ENCODE measurements at places on chromosomes 5 and 9.

DNA sequence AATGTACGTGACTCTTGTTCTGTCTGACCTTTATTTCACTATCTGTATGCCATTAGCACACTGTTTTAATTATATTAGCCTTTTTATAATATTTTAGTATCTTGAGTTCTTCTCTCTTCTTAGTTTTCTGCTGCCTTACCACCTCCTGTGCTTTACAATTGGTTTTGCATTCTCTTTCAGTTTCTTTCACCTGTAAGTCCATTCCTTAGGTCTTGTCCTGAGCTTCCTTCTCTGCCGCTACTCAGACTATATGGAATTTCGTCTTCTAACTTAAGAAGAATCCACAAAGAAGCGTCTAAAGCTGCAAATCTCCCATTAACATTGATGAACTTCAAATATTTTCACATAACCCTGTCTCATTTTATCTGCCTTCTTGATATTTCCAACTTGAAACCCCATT lies 642.9 kb downstream of the MAT2B start:
- no peak for DNase-seq

- DNase-seq, result no peak
These were observed 19.0 kb downstream of the FOXB2 start for GRCh38 chr9:77038281-77039036.

- no peak for DNase-seq
These were observed 113.7 kb downstream of the FGF18 start for GRCh38 chr5:171533153-171533552.

DNA sequence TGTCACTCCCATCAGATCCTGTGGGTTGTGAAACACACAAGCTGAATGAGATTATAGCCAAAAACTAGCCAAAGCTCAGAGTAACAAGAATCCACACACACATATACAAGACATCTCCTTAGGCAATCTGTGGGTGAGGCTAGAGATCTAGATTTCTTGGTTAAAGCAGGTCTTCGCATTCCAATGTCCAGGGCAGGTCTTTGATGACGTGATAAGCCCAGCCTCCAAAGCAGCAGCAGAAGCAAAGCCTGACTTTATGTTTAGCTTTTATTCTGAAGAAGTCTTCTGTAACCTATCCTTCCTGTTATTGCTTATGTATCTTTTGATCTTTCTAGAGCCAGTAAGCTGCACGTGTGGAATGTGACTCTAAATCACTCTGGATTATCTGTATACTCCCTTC lies 199.1 kb upstream of the SLC30A5 start:
- no peak for DNase-seq

- no peak for DNase-seq
These were observed 188.7 kb upstream of the MSX2 start for GRCh38 chr5:174535669-174536068.

- no peak for DNase-seq
These were observed 65.3 kb upstream of the SMC2 start for GRCh38 chr9:104028827-104029226.

- no peak for DNase-seq
These were observed 332.4 kb upstream of the EFNA5 start for GRCh38 chr5:108003178-108003577.

DNA sequence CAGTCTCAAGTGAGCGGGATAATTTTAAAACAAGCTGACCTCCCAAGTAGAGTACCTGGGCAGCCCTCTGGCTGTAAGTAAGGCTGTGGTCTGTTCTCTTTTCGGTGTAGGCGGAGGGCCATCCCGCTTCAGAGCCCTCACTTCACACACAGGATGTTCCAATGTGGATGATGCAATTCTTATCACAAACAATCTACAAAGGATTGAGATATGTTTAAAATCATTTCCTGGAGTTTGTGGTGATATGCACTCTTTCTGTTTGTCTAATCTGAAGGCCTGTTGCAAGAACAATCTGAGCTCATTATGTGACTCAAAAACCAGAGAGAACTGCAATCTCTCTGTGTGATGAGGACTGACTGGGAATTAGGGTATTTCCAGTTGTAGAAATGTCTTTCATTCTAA lies 42.5 kb downstream of the ITGA2 start:
- DNase-seq, result no peak

DNA sequence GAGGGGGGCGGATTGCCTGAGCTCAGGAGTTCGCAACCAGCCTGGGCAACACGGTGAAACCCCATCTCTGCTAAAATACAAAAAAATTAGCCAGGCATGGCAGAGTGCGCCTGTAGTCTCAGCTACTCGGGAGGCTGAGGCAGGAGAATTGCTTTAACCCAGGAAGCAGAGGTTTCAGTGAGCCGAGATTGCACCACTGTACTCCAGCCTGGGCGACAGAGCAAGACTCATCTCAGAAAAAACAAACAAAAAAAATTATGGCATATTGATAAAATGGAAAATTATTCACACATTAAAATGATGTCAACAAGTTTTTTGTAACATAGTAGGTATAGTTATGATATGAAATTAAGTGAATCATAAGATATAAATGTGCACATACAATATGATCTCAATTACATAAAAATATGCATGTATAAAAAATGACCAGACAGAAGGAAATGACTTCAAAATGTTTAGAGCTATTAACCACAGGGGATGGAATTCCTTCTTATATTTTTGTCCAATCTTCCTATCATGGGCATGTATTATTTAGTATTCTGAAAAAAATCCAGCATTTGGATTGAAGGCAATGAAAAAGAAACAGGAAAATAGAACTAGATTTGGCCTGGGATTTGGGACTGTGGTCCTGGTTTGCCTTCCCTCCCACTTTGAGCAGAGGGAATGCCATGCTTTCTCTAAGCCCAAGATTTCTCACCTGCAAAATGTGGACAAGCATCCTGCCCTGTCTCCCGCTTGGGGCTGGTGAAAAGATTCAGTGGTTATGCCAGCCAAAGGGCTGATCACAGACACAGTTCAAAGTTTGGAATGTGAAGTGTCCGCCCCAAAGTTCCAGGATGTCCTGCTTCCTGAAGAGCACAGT lies 19.5 kb downstream of the SPAAR start:
- DNase-seq, result no peak

Data from suprapubic skin (tissue), 4 donors.